ENCODE measurements at places on chromosomes 11 and 22.

DNA sequence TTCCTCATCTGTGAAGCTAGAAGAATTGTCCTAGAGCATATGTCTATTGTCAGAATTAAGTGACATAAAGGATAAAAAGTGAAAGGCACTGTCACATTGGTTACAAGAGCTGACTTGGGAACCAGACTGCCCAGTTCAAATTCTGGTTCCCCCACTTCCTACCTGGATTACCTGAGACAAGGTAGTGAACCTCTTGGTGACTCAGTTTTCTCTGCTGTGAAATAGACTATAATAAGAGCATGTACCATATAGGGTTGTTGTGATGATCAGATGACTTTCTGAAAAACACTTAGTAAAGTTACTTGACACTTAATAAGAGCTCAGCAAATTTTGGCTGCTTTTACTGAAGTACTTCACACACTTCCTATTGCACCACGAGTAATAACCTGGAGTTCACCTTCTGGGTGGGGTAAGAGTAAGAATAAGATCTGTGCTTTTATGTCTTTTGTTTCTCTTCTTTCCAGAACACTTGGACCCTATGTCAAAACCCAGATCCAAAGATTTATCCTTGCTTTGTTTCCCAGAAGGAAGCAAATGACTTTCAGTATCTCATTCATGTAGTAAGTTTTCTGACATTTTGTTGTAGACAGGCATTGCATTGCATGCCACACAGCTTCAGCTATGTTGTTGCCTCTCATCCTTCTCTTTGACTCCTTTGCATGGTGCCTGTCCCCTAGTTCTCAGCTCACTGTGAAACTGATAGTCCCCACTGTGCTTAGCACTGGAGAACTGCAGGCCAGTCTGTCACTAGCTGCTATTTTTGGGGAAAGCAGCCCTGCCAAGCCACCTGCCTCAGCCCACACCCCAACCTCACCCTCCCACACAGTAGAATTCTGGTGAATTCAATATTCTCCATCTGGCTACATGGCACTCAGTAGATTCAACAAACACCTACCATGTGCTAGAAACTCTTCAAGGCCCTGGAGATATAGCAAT lies 121.8 kb upstream of the POU2AF2 start:
- DNase-seq = no peak

GRCh38 chr11:128285321-128285720 lies 302.0 kb downstream of the ETS1 start:
- DNase-seq = no peak

- no peak for DNase-seq
Observed at GRCh38 chr22:26643418-26644100, 13.8 kb upstream of the MIAT start.

- no peak for DNase-seq
Observed at GRCh38 chr11:3161309-3161708, 3.8 kb downstream of the OSBPL5 start.

DNA sequence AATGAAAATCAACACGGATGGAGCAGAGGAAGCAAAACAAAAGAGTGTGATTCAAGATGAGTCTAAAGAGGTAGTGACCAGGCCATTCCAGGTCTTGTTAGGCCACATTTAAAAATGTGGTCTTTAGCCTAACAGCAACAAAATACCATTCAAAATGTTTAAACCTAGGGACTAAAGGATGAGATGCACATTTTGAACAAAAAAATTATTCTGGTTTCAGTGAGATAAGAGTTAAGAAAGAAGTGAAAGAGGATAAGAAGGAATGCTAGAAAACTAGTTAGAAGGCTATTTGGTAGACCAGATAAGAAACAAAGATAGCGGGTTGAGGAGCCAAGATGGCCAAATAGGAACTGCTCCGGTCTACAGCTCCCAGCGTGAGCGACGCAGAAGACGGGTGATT lies 85.2 kb downstream of the CWF19L2 start:
- DNase-seq = no peak

GRCh38 chr22:24926849-24927579 lies 19.5 kb downstream of the LHFPL7 start:
- DNase-seq = no peak

- no peak for DNase-seq
Observed at GRCh38 chr11:11967669-11968510, 40.5 kb downstream of the DKK3 start.

GRCh38 chr11:39725081-39725480 lies 1734.4 kb downstream of the LRRC4C start:
- DNase-seq = no peak

- no peak for DNase-seq
Observed at GRCh38 chr11:93730108-93731107, 10.9 kb downstream of the TAF1D start.

DNA sequence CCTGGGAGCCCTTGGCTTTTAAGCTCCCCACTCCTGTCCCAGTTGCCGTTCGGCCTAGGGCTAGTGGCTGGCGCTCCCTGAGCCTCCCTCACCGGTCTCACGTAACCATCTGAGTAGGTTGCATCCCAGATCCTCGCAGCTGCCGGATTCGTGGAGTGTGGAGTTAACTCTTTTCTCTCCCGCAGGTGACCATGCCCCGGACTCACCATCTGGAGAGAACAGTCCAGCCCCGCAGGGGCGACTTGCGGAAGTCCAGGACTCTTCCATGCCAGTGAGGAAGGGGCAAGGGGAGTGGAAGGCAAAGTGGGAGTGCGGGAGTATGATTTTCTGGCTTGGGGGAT lies 902 bp downstream of the MUS81 start:
- no peak for DNase-seq

DNA sequence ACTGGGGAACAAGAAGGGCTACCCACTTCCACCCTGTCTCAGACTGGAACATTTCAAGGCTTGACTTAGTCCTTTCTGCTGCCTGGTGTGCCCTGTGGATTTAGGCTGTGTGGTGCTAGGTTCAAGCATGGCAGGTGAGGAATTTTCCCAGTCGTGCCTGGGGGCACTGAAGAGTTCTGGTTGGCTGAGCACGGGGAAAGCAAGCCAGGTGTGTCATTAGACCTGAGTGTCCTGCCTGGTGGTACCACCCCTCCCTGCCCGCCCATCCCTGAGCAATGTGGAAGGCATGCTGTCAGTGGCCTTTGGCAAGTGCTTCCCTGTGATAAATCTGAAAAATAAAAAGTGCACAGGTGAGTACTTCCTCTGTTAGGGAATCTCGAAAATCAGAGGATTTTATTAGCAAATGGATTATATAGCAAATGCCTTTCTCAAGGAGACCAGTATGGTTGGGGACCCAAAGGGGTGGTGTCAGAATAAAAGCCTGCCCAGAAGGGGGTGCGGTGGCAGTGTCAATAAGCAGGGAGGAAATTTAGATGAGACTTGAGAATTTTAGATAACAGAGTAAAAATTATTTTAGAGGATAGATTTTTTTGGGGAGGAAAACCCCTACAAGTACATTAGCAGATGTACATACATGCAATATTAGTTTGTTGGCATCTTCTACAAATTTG lies 22.8 kb downstream of the TEAD1 start:
- no peak for DNase-seq

- DNase-seq = no peak
Observed at GRCh38 chr11:122869622-122870021, 12.9 kb upstream of the JHY start.

DNA sequence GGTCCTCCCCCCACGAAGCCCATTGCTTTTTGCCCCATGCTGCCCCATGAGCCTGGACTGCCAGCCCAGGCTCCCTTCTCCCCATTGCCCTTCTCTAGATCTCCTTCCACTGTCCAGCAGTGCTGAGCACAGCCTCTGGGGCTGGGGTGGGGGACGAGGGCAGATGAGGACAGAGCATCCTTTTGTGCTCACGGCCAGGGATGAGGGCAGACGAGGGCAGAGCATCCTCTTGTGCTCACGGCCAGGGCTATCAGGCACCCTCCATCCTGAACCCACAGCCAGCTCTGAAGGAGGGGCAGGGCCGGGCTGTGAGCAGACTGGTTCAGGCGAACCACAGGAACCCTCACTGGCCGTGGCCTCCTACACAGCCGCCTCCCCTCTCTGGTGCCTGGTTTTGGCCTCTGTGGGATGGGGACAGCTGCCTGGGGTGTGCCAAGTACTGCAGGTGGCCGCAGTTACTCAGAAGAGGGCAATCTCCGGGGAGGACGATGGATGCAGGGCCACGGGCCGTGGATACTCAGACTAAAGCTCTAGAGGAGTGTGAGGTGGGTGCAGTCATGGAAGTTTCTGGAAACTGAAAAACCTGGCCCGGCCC lies 1258.8 kb downstream of the BRD1 start:
- DNase-seq = no peak

- peak; percentile 55 for DNase-seq
Observed at GRCh38 chr22:43884600-43885318, 7.1 kb downstream of the PNPLA5 start.

- no peak for DNase-seq
Observed at GRCh38 chr11:3894128-3894731, 38.8 kb downstream of the STIM1 start.

DNA sequence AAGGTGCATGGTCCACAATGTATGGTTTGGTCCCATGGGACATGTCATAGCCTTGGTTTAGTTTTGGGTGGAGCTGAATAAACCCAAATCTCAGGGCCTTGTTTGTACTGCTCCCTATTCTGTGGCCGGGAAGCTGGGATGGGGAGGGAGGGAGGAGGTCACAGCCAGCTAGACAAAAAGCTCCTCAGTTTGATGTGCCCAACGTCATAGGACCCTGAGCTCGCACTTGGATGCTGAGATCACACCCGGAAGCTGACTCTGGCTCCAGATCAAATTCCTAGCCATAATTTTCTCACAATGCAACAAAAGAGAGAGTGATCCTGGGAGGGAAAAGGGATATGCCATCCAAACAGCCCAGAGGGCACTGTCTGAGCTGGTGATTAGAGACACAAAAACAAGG lies 1.5 kb downstream of the HSPB2 start:
- DNase-seq = no peak

DNA sequence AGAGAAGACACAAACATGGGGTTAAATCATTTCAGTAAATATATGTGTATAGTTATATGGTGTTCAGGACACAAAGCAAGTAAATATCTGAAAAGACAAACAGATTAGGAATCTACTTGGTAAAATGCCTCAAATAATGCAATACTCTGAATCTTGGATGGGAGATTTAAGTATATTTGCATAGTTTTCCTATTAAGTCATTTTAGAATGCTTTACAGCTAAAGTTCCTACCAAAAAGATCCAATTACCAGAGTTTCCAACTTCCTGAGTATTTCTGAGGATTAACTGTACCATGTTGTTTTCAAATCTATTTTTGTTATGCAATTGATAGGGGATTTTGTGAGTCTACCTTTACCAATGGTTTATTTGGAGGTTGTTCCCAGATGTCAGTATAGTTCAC lies 424.4 kb upstream of the CCDC179 start:
- DNase-seq = no peak

DNA sequence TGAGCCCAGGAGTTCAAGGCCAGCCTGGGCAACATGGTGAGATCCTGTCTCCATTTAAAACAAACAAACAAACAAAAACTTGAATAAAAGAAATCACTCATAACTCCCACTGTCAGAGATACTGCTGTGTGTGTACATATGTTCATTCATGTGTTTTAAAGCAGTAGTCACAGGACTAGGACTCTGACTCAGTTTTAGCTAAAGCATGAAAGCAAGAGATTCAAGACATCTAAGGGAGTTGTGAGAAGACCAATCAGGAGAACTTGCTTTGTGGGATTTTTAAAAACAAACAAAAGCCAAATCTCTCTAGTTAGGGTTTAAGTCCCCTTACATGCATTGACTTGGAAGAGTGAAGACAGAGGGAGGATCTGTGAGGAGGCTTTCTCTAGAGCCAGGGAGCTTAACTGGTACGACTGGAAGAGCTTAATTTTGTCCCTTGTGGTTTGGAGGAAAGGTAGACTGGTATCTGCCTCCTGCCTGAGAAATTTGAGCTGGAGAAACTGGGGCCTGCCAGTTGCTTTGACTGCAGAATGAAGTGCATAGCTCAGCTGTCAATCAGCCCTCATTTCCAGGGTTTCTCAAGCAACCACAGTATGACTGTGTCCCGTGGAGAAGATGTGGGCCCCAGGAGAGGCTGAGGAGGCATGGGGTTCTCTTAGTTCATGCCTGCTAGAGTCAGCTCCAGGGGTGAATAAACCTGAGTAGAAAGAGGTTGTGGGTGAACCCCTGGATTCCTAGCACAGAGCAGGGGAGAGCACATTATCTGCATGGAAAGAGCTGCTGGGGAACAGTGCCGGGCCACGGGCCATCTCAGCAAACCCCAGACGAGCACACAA lies 30.6 kb downstream of the EXPH5 start:
- DNase-seq = no peak

DNA sequence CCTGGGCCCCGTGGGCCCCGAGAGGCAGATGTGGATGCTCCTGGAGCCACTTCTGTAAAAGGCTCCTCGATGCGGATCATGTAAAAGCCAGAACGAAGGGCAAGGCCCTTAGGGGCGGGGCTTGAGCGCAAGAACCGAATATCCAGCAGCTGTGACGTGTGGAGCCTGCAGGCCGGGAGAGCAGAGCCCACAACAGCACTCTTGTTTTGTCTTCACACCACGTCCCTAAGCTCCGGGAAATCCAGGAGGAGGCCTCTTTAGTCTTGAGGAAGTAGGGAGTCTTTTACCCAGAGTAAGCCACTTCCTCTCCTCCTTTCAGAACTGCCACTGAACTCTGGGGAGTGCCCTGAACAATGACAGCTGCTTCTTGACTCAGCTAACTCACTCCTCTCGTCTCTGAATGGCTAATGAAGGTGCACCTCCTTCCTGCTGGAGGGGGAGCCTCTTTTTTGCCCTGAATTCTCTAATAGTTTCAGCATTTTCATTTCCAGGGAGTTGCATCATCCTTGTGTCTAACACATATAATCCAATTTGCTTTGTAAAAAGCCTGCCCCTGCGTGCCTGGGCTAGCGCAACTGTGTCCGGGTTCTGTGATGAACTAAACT lies 12.5 kb downstream of the L3MBTL2 start:
- no peak for DNase-seq

DNA sequence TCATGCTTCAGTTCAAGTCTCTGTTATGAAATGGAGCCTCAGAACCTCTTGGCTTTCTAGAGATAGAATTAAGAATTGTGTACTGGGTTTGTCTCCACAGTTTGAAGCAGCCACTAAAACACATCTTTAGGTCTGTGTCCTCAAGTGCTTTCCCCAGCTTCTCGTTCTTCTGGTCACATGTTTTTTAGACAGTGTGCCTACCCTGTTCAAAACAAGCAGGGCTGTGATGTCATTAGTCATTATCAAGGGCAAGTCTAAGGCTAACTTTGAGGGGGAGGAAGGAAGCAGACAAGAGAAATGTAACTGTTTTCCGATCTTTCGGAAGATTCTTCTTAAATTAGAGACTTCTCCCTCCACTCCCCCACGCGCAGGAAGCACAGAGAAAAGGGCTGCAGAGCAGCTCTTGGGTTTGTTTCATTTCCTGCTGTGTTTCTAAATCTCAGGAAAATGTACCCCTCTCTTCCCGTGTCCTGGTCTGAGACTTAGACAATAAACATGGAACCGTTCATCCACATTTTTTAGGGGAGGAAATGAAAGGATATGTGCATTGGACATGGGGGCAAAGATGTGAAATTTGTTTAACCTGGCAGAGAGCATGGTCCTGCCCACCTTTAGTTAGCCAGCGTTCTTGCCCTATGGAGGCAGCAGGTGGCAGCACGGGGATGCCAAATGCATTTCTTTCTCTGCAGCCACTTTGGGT lies 3.1 kb downstream of the AKIP1 start:
- DNase-seq = no peak
